ENCODE measurements at places on chromosomes 7 and 10.

- no peak for DNase-seq
Observed at GRCh38 chr7:149077594-149077993, 12.9 kb downstream of the ZNF786 start.

DNA sequence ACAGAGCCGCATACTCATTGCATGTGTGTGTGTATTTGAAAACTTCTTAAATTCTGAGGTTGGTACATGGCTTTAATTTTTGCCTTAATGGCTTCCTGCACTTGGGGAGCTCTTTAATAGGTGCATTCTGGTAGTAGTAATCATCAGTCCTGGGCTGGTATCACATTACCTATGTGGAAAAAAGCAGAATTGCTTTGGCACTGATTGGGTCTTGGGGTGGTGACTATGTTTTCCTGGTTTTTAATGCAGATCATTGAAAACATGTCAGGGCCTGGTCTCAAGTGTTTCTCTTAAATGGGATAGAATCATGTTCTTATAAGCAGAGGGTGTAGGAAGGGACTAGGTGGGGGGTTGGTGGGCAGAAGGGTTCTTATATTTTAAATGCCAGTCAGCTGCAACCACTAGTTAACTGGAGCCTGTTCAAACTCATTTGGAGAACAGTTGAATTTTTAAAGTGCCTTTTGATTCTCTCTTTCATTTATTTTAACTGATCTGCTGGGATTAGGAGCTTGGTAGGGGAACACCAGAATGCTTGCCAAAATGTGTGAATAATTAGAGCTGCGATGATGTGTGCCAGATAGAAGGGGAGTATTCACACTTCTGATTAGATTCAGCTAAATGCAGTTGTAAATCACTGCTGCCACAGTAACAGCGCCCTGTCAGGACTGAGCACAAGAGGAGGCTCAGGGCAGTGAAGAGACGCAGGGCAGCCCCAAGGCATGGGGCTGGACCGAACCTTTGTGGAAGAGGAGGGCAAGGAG lies 633.5 kb upstream of the GALNT17 start:
- no peak for DNase-seq

- DNase-seq = no peak
Observed at GRCh38 chr7:38393874-38394273, 120.4 kb upstream of the TARP start.

DNA sequence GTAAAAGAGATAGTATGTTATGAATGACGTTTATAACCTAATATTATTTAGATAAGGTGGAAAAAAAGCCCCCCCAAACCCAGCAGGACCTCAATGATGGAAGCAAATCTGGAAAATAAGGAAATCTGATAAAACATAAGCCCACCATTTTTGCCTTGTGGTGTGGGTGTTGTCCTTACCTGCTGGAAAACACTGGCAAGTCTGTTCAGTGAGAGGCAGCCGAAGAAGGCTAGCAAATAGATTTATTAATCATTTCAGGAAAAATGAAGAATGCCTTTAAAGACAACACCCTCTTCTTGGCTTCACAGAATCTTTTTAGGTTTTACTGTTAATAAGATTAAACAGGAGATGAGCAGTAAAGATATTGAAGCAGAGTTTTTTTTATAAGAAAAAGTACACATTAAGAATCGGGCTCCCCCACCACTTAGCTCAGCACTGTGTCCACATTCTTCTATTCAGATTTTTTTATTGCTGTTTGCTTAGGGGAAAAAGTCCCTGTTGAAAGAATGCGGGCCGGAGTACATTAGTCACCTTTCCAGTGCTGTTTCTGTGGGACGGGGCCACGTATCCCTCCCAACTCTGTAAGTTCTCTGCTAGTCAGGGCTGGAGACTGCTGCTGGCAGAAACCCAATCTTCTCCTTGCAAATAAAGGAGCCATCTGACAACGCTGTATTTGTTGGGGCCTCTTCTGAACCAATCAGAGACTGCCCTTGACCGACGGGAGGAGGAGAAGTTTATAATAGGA lies 104.1 kb downstream of the EVX1 start:
- peak; percentile 77 for DNase-seq

DNA sequence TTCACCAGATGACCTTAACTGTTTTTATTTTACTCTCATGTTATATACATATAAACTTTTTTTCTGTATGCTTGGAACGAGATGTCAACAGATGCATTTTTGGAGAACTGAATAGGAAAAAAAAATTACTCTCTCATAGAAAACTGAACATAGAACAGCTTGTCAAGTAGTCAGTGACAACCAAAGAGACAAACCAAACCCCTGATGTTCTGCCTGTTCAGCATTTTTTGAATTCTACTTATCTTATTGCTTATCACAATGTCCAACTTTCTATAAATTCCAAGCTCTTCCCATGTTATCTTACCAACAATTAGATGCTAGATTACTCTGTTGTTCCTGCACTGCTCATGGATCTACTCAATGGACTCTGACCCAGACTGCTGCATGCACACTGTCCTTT lies 95.2 kb downstream of the VPS41 start:
- DNase-seq = no peak

DNA sequence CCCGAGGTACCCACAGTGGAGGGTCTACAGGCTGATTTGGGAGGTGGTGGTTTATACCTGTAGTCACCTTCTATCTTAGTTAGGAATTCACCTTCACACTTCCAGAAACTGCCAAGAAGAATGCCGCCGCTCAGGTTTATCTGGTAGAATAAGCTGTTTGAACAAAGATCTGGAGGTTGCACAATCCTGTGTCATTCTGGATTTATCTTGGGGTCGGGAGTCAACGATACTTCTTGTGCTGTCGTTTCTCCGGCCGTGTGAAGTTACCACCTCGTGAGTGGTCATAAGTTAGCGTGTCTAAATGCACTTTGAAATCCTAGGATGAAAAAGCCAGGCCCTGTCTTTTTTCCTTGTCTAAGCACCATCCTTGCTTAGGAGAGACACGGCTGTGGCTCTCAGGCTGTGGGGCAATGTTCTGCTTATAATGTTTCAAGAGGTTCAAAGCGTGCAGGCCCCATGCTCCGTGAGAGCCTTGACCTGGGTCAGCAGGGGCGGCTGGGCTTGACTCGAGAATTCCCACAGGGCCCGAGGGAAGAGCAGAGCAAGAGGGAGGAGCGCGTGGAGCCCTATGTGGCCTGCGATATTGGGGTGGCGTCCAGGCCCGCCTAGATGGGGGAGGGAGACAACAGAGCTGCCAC lies 35.5 kb downstream of the GRIFIN start:
- no peak for DNase-seq

DNA sequence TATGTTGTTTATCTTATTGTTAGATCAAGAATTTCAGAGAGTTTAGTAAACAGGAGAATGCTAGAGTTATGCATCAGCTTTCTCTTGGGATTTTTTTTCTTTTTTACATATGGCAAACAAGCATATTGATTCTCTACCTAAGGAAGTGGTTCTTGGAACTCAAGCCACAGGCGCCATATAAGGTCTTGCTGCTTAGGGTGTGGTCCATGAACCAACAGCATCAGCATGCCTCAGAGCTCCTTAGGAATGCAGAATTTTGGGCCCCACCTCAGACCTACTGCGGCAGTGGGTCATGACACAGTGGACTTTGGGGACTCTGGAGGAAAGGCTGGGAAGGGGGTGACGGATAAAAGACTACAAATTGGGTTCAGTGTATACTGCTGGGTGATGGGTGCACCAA lies 230.8 kb downstream of the SKAP2 start:
- no peak for DNase-seq

DNA sequence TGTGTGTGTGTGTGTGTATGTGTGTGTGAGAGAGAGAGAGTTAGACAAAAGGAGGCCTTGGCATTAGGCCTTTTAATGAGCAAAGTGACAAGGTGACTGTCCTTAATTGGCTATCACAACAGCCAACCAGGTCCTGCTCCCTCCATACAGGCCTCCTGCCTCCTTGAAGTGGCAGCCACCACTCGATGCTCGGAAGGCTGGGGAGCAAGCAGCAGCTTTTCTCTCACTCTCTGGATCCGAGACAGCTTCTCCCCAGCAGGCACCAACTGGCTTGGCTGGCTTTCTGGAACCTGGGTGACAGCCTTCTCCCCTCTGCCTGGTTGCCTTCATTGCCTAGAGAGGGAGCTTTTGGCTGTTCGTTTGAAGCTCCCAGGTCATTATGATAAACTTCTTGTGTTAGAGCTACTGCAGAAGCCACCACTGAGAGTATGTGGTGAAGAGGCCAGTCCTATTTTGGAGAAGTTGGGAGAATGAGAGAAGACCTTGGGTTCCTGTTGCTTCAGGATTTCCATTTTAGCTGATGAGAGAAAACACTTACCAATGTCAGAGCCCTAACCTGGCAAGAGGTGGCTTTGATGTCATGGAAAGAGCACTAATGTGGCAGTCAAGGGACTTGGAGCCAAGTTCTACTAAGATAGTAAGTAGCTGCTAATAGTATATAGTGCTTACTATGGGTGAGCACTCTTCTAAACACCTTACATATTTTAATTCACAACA lies 37.6 kb downstream of the RPS24 start:
- no peak for DNase-seq

DNA sequence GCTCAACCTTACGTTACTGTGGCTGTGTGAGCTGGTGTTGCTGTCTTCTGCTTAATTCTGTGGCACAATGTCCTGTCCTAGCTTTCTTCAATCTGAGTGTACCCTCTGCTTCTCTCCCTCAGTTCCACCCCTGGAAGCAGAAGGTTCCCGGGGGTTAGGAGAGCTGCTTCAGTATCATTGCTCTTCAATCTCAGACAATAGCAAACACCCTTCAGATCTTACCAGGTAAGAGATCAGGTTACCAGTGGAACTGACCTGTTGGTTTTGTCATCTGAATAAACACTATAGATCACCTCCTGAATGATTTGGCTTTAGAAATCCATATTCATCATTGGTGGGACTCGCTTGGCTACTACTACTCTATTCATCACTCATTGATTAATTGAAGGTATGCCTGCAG lies 48.4 kb downstream of the DNAJB9 start:
- no peak for DNase-seq

- DNase-seq = peak; percentile 2
Observed at GRCh38 chr7:89023877-89024276, 228.3 kb upstream of the TEX47 start.

- DNase-seq = no peak
Observed at GRCh38 chr7:28702171-28702570, 256.0 kb downstream of the TRIL start.

- no peak for DNase-seq
Observed at GRCh38 chr10:85152911-85153310, 824.5 kb downstream of the CCSER2 start.

- no peak for DNase-seq
Observed at GRCh38 chr7:30411173-30411572, 67.4 kb downstream of the NOD1 start.

DNA sequence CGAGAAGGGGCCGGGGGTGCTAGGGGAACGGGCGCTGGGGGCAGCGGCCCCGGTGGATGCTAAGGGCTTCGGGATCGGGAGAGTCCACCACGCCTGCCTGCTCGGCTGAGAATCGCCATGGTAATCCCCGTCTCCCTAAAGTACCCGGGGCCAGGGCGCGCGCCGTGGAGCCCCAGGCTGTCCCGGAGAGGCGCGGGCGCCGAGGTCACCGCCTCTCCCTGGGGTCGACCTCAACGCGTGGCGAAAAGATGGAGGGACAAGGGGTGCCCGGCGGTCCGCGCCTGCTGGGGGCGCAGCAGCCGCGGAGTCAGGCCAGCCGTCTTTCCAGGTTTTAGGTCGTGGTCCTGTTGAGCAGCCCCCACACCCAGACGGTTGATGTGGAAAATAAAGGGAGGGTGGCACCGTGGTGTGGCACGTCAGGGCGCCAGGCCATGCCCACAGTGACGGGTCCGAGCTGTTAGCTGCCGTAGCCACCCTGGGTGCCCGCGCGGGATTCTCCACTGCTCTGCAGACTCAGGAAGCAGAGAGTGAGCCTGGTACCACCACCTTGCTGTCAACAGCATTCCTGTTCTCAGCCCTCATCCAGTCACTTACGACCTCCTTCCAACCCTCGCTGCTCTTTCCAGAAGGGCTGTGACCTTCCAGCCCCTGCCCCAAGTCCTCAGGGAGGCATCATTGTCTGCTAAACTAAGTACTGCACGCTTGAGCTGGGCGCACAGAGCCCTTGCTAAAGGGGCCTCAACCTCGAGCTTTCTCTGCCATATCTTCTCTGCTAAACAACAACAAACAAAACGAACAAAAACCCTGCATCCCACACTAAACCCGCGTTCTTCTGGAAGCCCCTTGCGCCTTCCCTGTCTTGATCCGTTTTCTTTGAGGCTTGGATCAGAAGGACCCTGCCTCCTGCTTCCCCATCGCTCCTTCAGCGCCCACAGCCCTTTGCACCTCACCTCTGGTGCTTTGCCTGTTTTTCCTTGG lies 666 bp downstream of the SMKR1 start:
- no peak for DNase-seq

DNA sequence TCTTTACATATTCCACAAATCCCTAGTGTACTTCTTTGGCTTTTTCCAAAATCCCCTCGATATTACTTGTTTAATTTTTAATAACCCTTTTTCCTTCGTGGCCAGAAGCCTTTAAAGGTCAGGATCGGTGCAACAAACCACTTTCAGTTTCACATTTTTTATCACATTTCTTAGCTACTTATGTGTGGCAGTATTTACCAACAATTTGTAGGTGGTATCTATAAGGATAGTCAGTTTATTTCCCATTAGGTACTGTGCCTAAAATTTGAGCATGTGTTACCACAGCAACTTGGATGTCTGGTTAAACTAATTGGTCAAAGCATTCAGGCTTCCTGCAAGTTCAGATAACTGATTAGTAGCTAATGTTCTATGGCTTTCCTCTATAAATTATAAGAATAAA lies 104.9 kb downstream of the CDK14 start:
- no peak for DNase-seq

GRCh38 chr7:28155019-28155660 lies 25.5 kb downstream of the JAZF1 start:
- DNase-seq = no peak

- no peak for DNase-seq
Observed at GRCh38 chr7:6121141-6121540, 90.0 kb downstream of the ANKRD61 start.

- DNase-seq = no peak
Observed at GRCh38 chr10:25959540-25960232, 25.7 kb downstream of the MYO3A start.

- no peak for DNase-seq
Observed at GRCh38 chr10:130757271-130757670, 554.2 kb downstream of the TCERG1L start.

DNA sequence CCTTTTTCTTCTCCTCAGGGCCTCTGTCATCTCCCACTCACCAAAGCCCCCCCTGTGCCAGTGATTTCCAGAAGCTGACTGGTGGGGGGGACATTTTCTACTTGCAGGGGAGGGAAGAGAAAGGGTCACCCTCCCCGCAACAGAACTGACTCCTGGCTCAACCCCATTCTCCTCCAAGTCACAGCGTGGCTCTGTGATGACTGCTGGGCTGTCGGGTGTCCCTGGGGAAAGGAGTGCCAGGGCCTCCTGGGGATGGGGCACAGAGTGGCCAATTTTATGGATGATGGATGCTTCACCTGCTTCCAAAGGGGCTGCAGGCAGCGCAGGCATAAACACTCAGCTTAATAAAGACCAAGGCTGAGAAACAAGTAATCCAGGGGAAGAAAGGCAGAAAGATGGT lies 523.0 kb downstream of the PTPRN2 start:
- DNase-seq = no peak

All from AG10803 (cell line).